ENCODE measurements at places on chromosomes 3 and 15.

DNA sequence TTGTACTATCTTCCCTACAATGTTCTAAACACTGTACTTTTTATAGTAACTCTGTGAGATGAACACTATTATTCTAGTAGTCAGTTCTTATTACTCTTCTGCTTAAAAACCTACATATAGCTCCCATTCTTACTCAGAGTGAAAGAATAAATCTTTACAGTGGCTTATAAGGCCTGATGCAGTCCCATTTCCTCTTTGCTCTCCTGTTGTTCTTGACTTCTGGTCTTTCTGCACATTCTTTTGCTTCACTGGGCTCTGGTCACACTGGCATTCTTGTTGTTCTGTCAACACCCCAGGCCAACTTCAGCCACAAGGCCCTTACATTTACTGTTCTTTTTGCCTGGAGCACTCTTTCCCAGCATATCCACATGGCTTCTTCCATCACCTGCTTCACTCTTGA lies 58.2 kb upstream of the TP63 start:
- DNase-seq = no peak

- DNase-seq = no peak
Measured at GRCh38 chr3:71951361-71951760, 166.4 kb upstream of the PROK2 start.

DNA sequence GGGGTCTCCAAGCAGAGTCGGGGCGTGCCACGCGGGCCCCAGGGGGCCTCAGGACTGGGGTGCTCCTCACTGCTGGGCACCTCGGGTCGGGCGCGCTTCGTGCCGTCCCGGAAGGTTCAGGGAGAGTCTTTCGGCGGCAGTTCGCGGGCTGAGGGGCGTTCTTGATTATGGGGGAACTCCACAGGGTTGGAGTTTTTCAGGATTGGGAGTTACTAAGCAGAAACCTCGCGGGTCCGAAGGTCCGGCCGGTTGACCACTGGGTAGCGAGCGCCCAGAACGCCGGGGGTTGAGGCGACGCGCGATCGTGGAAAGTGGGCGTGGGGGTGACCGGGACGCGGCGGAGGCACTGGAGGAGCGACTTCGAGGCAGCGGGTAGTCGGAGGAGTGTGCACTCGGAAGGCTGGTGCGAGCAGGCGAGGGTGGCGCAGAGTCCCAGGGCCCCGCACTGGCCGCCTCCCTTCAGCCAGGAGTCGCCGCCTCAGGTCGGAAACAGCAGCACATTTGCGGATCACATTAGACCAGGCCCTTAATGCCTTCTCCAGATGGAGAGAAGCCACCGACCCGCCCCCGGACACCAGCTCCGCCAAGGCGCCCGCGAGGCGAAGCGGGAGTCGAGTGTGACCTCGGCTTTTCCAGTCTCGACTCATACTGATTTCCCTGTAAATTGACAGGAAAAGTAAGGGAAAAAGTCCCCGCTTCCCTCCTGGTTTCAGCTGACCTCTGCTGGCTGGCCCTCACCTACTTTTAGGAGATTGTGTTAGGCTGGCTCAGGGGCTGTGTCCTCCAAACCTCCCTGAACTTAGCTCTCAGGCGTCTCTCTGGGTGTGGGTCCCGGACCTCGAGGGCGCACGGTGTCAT lies 685 bp downstream of the ADAMTSL3 start:
- DNase-seq = no peak

GRCh38 chr3:44120721-44121582 lies 120.7 kb upstream of the TOPAZ1 start:
- no peak for DNase-seq
